ENCODE measurements at places on chromosomes 11 and 22.

GRCh38 chr11:119346605-119347004 is at the start of gene MFRP:
Gene MFRP, minus strand, starts transcription at chr11:119346705. Its CDS starts 192 bp downstream, at chr11:119346513.
- no peak for DNase-seq

GRCh38 chr11:62153087-62153395 is 29.2 kb downstream of the INCENP start:
- DNase-seq, result no peak

GRCh38 chr22:36303874-36304273 is 50.9 kb downstream of the APOL1 start:
- no peak for DNase-seq

DNA sequence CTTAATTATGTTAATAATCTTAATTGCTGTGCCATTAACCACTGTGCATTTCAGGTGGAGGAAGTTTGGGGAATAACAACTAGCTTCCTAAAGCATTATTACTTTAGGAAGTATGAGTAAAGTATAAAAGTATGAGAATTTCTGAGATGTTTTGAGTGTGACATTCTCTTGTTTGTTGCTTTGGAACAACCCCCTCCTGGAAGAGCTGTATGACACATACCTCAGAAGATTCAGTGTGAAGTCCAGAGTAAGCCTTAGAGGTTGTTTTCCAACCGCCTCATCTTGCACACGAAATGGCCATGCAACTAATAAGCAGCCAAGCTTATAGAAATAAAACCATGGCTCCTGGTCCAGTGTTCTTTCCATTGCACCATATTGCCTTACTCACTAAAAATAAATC is 21.7 kb downstream of the CCDC81 start:
- DNase-seq, result no peak

- no peak for DNase-seq
Observed at GRCh38 chr11:36471577-36471976, 38.5 kb downstream of the TRAF6 start.

- no peak for DNase-seq
Observed at GRCh38 chr11:57493507-57494503, 21.7 kb downstream of the SLC43A1 start.

DNA sequence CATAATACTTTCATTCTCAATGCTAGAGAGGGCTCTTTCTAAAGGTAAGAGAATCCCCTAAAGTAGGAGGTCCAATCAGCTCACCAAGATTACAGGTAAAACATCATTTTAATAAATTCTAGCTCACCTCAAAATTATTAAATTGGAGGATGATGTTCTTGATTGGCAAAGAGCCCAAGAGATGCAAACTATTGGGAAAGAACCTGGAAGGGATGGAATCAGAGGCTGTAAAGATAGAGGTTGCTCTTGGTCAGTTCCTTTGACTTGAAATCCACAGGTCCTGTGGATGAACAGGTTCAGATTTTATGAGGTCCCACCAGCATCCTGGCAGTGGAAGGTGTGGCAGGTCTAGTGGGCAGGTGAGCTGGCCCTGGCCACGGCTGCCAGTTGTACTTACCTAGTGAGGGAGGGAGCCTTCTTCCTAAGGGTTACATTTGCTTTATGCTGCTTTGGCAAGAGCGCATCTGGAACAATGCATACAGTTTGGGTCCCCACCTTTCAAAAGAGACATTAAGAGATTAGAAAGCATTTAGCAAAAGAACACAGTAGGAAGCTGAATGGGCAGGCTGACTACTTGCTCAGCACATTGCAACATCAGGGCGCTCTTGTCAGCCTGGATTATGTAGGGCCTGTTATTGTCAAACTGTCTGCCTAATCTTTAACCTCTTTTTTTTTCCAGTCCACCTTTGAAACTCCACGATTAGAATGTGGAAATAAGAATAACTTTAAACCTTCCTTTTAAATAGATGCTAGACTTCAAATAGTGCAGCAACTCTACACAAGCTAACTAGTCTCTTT is 97.0 kb downstream of the RDX start:
- DNase-seq, result no peak

- no peak for DNase-seq
Observed at GRCh38 chr11:88619071-88619425, 281.5 kb upstream of the CTSC start.

DNA sequence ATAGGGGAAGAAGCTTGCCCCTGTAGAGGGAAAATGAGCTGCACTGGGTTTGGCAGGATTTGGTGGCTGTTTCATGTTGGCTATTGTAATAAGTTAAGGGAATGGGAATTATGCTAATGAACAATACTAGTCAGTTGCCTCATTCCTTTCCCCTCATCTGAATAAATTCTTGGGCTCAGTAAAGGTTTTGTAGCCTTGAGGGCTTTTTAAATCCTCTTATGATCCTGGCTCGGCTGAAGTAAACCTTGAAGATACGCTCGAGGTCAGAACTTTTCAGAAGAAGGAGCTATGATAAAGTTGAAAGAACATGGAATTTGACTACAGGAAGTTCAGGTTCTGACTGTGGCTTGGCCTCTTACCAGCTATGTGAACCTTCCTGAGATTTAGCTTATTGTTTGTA is 448.7 kb downstream of the RAB38 start:
- no peak for DNase-seq

GRCh38 chr11:125376856-125377255 is 119.2 kb downstream of the FEZ1 start:
- no peak for DNase-seq

- no peak for DNase-seq
Observed at GRCh38 chr11:47003180-47003877, 66.8 kb downstream of the CSTPP1 start.

DNA sequence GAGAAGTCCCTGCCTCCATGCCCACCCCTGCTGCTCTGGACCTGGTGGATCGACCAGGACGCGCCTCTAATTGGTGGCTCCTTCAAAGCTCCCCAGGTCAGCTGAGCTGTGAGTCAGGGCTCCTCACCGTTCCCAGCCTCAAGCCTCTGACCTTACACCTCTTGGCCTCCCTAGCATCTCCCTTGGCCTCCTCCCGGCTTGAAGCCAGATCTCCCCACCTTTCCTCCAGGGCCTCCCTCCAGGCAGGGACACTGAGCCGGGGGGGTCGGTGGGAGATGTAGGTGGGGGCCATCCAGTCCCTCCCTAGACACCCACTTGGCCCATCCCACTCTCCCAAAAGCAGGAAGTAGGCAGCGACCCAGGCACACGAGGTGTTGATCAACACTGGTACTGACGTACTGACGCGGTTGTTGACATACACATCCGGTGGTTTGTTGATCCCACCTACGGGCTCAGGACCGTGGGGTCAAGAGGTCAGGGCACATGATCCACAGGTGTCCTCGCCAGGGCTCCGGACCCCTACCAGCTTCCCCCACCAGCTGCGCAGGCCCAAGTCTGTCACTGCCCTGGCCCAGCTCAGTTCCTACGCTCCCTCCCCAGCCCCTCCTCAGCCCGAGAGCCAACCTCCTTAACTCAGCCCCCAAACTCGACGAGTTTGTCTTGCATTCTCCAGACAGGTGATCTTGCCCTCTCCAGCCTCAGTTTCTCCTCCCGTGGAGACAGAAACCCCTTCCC is 802 bp downstream of the ATG2A start:
- no peak for DNase-seq

DNA sequence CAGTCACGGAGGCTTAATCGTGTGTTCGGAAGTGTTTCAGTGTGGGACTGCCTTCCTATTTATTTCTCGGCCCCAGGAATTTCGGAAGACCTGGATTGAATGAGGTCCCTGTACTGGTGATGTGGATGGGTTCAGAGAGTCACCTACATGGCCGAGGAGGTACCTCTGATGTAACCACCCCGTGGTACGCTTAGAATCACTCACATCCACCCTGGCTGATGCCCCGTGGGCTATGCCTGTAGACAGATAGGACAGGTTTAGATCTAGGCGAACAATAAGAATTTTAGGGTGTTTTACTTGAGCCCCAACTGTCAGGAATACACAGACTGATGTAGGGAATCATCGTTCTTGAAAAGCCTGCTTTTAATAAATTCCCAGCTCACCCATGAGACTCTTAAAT is 2.0 kb downstream of the MPPED1 start:
- no peak for DNase-seq

Data from amniotic stem cell (primary cell).